Activated CD4-positive, CD25-positive, alpha-beta regulatory T cell treated with anti-CD3 and anti-CD28 coated beads, Interleukin-2, amount 50 U/mL, for 72 hours (primary cell): ENCODE measurements at places on chromosomes 2 and 18.

DNA sequence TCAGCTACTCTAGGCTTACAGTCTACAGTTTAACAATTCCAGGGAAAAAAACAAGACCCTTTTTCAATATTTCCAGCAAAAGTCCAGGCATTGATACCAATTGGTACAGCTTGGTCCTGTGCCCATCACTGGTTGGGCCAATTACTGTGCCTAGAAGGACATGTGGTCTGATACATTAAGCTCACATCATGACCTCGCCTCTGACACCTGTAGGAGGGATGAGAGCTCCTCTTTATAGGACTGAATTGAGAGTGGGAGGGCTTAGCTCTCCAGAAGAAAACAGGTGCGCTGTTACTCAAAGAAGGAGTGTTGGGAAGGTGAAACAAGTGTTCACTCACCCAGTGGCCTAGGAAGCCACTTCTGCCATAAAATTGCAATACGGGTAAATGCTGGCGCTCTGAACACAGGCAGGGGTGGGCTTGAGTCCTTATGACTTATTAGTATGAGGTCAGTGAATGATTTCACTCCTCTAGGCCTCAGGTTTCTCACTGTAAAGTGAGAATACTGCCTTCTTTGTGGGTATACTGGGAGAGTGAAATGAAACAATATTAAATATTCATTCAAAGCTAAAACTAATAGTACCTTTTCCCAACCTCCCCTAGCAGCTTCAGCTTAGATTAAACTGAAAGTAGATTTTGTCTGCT lies 49.7 kb downstream of the RABL2A start:
- DNase-seq = no peak

DNA sequence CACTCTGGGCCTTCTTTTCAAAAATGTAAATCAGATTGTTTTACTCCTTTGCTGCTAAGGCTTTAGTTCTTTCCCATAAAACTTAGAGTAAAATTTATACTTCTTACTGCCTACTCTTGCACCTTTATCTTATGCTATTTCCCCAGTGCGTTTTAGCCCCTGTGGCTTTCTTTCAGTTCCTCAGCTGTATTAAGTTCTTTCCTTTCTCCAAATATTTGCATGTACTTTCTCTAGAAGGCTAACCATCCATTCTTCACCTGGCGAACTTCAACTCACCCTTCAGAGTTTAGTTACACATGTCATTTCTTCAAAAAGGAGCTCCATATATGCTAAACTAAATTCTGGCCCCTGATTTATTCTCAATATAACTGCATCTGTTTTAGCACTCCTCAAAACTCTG lies 160.7 kb downstream of the FSHR start:
- no peak for DNase-seq

DNA sequence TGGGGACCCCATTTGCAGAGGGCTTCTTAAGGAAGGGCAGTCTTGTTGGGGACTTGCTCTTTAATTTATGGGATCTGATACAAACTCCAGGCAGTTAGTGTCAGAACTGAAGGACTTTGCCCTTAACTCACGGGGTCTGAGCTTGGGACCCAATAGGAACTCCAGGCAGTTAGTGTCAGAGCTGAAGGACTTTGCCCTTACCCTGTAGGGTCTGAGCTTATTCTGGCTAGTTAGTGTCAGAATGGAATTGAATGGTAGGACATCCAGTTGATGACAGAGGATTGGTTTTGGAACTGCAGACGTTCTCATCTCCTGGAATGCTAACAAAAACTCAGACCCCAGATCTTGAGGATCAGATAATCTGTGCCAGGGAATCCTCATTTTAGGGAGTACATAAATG lies 256.9 kb upstream of the COPS8 start:
- DNase-seq = no peak

GRCh38 chr2:23616630-23617029 lies 231.7 kb downstream of the KLHL29 start:
- DNase-seq = no peak

DNA sequence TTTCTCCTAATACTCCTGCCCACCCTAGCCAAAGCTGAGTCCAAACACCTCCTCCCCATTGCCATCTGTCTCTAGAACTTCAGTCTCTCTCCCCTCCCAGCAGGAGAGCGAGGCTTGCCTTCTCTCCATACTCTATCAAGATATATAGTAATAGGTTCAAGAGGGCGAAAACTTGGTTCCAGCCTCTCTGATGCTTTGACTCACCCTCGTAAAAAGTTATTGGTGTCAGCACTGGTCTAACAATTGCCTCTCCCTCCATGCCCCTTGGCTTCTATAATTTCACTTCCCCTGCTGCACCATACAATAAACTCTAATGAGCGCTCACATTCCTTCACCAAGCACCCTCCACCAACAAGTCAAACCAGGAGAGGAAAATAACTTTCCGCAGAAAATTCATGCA lies 797.3 kb downstream of the BCL11A start:
- DNase-seq = no peak

GRCh38 chr18:24388957-24389356 lies 8.7 kb downstream of the OSBPL1A start:
- DNase-seq = no peak

- DNase-seq = no peak
These were observed 18.7 kb downstream of the C1D start for GRCh38 chr2:68044099-68044498.

- no peak for DNase-seq
These were observed 5.6 kb downstream of the HAAO start for GRCh38 chr2:42786561-42787345.

DNA sequence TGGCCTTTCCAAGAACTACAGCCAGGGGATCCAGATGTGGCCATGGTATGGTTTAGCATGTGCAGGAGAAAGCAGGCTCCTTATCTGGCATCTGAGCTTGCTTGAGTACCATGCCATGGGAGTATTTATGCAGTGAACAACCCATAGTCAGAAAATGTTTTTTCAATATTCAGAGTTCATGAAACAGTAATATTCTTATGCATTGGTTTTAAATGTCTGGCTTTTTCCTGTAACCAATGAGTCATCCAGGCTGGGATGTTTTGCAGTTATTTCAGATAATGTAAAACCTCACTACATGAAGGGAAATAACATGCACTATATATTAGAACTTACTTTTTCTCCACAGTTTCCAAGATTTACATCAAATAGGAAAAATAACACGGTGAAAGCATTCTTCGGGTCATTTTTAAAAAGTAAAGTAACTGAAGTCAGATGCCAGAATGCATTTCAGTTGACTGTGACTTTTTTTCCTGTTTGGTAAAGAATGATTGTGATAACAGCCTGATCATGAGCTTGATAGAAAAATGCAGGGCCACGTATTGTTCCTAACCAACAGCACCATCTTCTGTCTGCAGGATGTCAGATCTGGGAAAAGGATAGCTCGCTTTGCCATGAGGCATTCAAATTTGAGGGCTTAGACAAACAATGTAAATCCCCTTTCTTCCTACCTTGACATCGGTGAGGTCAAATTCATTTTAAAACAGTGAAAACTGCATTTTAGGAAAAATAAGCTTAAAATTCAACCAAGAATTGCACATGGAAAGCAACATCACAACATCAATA lies 152.8 kb downstream of the DSC3 start:
- no peak for DNase-seq

DNA sequence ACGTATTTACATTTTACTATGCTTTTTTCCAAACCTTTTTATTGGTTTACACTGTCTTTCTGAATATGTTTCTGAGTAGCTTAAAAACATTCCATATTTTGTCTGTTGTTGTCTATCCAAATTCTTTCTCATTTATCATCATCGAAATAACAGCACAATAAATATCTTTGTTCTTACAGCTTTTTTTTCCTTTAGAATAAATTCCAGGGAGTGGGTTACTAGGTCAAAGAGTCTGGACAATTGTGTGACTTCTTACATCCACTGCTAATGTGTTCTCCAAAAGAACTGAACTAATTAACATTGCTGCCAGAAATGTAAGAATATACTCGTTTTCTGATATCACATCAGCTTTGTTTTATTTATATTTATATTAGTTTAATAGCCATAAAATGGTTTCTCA lies 59.4 kb downstream of the ANKRD44 start:
- no peak for DNase-seq

DNA sequence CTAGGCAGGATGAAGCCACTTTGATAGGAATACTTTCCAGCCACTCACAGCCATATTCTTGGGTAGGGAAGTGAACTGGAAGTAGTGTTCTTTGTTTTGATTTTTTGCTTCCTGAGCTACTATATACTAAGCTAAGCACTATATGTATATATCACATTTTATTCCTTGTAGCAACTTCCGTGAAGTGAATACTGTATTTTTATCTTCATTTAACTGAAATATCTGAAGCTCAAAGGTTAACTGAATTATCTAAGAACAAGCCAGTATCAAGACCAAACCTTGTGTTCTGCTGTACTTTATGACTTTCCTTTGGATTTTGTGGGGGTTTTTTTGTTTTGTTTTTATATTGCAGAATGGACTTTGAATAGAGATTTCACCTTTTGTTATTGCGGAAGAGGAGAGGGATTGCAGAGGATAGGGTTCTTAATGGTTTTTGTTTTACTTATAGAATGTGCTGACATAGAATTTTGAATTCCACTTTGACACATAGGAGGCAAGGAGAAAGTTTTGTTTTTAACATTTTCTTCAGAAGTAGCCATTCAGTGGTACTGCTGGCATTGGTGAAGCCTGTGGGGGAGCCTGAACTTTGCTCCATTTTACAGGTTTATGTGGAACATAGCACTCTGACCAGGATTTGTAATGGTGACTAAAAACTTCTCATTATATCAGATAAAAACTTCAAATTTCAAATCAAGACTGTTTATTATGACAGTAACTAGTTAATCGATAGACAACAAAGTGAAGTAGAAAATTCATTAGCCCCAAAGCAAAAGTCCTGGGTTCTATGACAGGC lies 24.1 kb upstream of the RNF138 start:
- DNase-seq = no peak

DNA sequence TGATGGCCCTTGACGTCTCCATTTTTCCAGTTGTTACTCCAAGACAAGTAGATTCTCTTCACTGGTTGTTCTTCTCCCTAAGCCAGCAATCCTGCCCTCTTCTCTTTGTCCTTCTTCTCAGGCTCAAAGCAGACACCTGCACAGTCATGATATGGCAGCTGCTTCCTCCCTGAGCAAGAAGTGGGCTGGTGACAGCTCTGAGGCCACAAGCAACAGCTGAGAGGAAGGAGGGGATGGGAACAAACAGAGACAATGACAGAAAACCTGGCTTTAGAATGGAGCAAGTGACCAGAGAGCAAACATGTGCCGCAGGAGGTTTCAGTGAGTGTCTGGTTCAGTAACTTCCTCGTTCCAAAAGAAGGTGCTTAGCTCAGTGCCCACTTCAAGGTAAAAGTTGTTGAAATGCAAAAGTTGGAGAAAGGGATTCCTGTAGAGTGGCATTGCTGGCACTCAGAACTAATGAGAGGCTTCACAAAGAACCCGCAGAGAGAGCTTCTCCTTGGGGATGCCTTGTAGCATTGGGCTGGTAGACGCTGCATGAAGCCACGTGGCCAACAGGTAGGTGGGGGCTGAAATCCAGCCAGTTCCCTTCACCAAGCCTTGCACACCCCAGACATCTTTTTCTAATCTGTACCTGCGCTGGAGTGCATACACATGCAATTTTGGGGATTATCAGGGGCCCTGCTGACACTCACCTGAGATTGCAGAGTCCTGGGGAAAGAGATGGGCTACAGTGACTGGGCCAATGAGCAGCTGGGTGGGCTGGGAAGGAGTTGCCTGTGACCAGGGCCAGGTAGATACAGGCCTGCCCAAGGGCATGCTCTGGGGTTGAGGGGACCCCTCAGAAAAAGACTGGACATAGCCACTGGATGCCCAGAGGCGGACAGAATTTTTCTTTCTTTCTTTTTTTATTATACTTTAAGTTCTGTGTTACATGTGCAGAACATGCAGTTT lies 153.3 kb upstream of the RAB12 start:
- DNase-seq = no peak

GRCh38 chr18:5238371-5238976 lies 41.4 kb upstream of the AKAIN1 start:
- DNase-seq = peak; percentile 55

DNA sequence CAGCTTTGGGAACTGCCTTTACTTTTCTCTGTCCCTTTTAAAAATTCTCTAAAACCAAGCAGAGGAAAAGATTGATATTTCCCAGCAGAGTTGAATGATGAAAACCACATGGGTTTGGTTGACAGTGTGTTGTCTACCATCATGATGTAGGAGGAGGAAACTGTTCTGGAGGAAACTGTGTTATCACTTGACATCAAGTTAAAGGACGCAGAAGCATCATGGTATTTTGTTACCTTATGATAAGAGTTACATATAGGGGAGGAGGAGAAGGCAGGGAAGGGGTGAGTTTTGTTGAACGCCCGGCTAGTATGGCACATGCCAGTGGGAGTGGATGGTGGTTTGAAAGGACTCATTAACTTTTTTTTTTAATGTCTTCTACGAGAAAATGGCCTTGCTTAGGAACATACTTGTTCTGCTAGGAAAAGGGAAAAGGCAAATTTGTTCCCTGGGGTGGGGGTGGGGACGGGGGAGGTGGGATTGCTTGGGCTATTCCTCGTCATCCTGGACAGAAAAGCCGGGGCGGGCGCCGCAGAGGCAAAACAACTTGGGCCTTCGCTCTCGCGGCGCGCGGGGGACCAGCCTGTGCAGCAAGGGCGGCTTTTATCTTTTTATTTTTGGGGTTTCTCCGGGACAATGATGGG lies 766 bp downstream of the TMEM17 start:
- no peak for DNase-seq

- DNase-seq = no peak
These were observed 305.0 kb downstream of the PTH2R start for GRCh38 chr2:208711598-208711997.

DNA sequence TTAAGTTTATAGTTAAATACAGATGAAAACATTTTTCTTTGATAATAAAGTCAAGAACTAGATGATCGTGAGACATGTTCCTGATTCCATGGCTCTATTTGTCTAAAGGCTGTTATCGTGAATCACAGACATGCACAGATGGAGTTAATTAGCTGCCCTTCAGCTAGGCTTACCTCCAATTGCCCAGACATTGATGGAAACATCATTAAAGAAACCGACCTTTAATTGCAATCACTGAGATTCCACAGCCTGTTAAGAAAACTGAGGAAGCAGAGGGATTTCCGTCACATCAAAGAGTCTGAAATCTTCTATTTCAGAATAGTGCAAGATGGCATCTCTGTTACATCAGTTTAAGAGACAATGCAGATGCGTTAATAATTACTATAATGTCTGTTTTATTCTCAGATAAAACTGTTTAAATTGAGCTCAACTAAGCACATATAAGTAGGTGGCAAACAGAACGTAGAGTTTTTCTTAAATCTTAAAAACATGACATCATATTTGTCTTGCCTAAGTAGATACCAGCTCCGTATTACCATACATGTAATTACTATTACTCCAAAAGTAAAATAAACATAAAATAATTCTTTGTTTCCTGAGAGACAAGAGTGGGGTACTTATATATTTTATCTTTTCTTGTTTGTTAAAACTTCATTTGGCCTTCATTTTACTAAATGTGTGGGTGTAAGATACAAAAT lies 23.9 kb upstream of the CRACDL start:
- DNase-seq = no peak

DNA sequence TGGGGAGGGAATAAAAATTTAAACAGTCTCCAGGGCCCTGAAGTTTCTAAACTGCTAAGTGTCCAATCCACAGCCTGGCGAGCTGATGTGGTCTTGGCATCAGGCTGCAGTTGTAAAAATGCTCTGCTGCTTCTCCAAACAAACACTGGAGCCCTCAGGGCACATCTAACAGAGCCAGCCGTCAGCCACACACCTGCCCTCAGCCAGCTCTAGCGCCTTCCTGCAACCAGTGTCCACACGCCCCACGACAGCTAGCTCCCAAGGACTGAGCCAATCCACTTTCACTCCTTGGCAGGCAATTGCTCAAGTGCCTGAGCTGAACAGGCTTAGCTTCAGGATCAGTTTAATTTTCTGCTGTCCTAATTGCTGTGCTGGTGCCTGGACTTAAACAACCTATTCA lies 446.4 kb upstream of the RAB12 start:
- DNase-seq = no peak
